ENCODE measurements at places on chromosomes 16 and 17.

- no peak for DNase-seq
Observed at GRCh38 chr16:69040144-69040909, 65.1 kb upstream of the HAS3 start.

DNA sequence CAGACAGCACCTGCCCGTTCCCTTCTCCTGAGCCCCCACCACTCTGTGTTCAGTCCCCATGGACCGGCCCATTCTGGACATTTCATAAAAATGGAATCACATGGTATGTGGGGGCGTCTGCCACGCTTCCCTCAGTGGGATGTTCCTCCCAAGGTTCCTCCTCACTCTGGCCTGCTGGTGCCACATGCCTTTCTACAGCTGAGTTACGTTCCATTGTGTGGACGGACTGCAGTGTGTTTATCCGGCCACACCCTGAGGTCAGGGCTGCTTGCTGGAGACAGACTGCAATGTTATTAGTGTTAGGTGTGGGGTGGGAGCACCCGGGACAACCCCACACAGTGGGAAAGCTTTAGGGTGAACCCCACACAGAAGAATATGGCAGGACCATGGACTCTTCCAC lies 5.9 kb upstream of the AATK start:
- no peak for DNase-seq

DNA sequence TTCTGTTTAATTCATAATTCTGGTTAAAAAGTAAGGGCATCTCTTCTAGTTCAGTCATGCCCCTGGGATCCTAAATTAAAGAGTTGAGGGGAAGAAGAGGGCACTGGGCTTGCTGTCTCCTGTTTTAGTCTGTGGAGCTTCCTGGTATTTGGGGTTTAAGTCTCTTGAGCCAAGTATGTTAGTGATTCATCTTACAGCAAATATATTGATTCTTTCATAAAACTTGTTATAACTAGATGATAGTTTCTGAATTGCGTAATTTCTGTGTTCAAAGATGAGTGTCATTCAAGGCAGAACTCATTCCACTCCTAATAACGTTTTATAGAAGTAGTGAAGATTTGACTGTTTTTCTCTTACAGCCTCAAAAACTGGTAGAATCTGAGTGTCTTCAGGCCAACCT lies 1.7 kb downstream of the TXNDC17 start:
- DNase-seq: no peak

- DNase-seq: no peak
Observed at GRCh38 chr17:54781389-54781788, 119.3 kb upstream of the TOM1L1 start.

DNA sequence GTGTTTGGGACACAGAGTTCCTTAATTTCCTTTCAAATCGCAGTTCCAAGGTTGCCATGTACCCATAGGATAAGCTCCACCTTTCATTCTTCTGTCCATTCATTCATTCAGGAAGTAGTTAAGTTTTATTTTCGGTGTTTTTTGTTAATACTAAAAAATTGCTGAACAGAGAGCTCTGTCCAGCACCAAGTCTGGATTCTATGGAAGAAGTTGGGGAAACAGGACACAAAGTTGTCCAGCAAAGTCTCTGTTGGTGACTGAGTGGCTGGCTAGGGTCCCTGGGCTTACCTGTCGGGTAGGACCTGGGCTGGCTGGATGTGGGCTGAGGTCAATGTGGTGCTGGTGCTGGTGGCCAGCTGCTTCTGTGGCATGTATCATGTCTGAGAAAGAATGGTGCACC lies 17.6 kb upstream of the CCL2 start:
- DNase-seq: no peak

DNA sequence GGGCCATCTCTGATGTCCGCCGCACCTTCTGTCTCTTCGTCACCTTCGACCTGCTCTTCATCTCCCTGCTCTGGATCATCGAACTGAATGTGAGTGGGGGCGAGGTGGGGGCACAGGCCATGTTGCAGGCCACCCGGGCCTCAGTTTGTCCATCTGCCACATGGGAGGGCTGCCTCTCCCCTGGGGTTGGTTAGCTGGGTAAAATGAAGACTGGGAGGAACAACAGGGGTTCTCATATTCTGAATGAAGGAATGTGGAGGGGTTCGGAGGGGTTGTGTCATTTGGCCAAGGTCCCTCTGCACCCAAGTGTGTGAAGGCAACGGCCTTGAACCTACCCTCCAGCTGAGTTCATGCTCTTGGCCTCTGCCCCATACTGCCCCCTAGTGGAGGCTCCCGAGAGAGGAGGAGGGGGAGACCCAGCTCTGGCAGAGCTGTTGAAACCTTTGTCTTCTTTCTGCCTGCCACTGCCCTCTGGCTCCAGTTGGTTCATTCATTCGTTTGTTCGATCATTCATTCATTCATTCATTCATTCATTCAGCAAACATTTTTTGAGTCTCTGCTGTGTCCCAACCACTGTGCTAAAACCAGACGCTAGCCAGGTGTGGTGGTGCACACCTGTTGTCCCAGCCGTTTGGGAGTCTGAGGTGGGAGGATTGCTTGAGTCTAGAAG lies 11.4 kb upstream of the TCAP start:
- DNase-seq: peak; percentile 31

- DNase-seq: no peak
Observed at GRCh38 chr17:79080761-79081290, 6.2 kb downstream of the ENGASE start.

Data from NCI-H2081 (cell line).